ENCODE measurements at places on chromosomes 3 and 15.

- DNase-seq, result no peak
Observed at GRCh38 chr3:58535531-58536500, 1.2 kb downstream of the ACOX2 start.

DNA sequence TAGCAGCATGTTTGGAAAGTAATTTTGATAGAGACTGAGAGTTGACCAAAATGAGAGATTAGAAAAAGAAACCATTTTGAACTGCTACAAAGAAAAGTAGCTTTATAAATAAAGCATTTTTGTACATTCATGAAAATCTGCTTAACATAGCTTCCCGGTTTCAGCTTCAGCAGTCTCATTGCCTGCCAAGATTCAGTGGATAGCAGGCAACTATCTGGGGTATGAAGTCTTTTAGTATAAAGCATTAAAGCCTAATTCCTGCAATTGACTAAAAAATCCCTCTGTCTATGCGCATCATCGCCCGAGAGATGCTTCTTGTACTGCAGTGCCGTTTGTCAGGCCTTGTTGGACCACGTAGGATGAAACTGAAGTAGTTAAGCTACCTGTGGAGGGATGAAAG is 588.4 kb downstream of the NAALADL2 start:
- DNase-seq, result no peak

DNA sequence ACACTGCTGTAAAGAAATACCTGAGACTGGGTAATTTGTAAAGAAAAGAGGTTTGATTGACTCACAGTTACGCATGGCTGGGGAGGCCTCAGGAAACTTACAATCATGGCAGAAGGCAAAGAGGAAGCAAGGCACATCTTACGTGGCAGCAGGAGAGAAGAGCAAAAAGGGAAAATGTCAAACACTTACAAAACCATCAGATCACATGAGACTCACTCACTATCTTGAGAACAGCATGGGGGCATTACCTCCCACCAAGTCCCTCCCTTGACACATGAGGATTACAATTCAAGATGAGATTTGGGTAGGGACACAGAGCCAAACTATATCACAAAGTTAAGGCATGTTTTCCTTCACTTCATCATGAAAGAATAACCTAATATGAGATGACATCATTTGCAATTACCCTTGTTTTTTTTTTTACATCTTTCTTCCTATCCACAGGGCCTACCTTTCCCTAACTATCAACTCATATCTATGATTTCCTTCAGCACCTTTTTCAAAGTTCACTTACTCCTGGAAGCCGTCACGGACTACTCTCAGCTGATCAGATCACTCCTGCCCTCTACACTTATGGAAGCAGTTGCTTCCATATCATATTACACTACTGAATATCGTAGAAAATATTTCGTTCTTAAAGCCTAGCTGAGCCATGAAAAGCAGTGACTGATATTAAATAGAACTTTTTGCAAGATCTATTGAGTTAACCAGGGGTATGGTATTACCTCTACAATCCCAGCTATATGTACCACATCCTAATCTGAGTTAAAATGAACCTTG is 25.5 kb upstream of the ATP8B4 start:
- no peak for DNase-seq

- DNase-seq, result no peak
Observed at GRCh38 chr3:88713233-88713691, 394.2 kb upstream of the EPHA3 start.

DNA sequence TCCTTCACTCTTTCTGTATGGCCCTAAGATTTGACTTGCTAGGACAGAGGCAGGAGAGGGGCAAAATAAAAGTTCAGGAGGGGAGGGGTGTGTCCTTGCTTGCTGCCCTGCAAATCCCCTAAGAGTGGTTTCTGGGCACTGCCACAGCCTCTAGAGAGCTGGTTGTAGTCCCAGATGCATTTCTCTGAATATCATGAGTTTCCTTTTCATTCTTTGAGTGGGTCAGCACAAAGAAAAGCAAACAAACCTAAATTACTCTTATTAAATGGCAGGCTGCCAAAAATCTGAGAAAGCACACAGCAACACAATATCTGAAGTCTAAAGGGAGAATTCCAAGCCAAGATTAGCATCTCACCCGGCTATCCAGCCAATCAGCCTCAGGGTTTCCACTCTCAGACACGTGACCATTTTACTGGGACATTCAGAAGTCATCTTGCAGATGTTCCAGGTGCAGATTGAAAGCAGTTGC is 919.3 kb downstream of the TUSC7 start:
- no peak for DNase-seq

DNA sequence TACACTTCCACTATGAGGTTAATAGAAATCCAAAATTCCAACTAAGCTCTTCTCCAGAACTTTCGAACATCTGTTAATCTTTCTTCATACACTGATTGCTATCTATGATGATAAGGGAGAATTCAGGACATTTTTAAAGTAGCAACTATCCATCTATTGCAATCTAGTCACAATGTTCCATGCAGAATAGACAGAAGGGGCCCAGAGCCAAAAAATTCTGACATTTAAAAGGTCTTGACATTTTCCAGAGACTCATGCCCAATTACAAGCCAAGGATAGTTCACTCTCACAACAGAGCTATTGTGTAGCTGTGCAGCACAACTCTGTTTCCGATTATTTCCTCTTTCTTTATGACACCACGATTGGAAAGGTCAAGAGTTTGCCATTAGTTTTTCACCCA is 999.7 kb upstream of the ALCAM start:
- DNase-seq, result no peak

GRCh38 chr3:39388153-39388552 is 5.0 kb downstream of the SLC25A38 start:
- DNase-seq, result no peak

DNA sequence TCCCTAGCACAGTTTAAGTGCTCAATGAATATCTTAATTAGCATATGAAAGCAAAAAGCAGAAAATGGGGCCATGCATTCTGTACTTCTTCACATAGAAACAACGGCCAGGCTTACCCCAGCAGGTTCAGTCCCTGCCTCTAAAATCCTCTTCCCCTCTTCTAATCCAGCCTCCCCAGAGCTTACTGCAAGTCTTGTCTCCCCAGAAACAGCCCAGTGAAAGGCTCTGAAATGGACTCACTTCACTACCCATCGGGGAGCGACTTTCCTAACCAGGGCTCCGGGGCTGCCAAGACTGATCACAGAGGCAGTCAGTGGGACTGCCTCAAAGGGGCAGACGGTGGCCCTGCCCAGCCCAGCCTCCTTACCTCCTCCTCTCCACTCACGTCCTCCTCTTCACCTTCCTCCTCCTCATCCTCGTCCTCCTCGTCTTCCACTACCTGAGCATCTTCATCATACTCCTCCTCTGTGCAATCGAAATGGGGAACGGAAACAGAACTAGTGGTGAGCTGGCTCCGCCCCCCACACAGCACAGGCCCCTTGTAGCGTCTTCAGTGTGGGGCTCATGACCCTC is 38.0 kb downstream of the ANP32A start:
- no peak for DNase-seq

GRCh38 chr3:184683900-184684560 is 27.8 kb downstream of the MAGEF1 start:
- no peak for DNase-seq

DNA sequence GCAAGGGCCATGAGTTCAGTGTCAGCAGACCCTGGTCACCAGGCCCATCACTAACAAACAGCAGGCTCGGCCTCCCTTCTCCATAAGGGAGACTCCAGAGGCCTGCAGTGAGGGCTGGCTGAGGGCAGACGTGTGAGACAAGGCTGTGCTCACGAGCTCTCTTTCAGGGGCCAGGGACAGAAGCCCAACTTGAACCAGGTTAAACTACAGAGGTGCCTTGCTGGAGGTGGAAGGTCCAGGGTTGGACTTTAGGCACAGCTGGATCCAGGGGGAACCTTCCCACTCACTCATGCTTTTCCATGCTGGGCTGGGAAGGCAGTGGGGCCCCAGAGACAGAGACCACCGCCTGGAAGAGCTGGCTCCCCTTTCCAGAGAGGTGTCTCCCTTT is 19.0 kb downstream of the CFAP100 start:
- DNase-seq, result no peak

DNA sequence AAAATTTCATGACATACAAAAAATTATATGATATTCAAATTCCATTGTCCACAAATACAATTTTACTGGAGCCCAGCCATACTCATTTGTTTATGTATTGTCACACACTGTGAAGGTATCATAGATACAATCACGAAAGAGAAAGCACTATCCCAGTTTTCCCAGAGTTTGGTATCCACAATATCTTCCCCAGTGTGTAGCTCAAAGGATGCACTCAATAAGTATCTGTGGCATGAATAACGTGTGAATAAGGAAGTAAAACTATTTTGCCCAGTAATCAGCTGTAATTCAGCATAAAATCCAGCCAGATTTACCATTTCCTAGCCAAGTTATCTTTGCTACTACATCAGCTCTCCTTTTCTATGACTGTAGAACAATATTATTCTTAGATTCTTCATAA is 131.3 kb upstream of the KCNMB2 start:
- DNase-seq, result no peak

DNA sequence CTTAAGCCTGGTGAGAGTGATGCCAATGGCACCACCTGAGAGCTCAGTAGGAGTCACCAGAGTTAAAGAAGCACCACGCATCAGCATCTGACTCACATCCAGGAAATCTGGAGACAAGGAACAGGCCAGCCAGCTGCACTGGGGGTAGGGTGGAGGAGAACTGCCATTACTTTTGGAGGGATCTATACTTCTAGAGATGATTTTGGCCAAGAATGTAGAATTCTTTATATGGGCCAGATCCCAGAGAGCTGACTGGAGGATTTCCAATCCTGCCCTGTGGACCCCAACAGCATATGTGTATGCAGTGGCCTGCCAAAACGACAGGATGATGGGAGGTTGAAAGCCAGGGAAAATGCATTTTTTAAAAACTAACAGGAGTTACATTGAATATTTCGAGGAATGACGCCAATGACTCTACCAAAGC is 29.8 kb downstream of the CCR3 start:
- DNase-seq, result no peak

GRCh38 chr15:80783260-80783659 is 4.1 kb downstream of the CEMIP start:
- no peak for DNase-seq

DNA sequence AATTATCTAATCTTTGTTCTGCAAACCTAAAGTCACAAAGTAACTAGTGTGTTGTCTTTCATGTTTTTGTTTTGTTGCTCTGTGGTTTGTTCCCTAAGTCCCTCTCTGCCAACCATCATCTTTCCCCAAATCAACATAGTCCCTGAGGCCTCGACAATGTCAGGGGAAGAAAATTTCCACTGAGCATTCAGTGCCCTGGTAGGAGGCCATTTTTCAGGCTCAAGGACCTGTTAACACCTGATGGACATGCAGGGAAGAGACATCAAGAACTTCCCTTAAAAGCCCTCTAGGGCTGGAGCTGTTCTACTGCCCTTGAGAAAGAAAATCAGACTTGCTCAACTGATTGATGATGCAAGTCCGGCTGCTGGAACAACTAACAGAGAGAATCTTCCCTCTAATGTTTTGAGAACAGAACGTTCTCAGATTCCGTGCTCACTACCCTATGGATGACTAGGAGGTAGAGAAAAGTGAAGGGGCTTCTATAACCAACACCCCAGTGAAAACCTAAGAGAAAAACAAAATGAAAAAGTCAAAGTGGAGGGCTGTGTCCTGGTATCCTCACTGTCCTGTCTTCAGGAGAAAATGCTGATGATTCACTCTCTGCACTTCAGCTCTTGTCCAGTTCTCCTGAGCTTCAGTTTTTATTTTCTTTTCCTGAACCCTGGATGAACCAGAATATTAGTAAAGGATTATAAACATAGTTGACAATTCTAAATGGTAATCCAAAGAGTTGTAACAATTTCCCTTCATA is 373.1 kb downstream of the FOXP1 start:
- DNase-seq, result no peak

DNA sequence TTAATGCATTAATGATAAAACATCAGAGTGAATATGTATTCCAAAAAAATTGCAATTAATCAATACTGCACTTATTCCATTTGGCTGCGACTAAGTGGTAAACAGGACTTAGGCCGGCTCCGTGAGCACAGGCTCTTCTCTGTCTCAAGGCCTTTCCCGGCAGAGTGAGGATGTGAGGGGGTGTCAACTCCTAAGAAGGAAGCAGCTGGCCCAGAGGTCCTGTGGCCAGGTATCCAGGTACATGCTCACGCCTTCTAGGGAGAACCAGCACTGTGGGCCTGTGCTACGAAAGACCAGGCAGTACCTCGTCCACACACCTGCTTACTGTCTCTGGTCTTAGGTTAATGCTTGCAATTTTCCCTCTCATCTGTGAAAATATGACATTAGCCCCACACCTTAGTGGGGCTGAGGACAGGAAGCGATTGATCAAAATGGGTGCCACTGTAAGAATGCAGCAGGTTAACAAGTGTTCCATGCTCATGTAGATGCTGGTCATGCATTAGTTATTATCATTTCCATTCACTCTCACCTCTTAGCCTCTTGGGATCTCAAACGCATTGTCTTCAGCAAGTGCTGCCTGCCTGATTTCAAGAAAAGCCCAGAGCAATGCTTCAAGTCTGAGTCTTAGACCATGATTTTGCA is 175.3 kb downstream of the ABHD5 start:
- no peak for DNase-seq

DNA sequence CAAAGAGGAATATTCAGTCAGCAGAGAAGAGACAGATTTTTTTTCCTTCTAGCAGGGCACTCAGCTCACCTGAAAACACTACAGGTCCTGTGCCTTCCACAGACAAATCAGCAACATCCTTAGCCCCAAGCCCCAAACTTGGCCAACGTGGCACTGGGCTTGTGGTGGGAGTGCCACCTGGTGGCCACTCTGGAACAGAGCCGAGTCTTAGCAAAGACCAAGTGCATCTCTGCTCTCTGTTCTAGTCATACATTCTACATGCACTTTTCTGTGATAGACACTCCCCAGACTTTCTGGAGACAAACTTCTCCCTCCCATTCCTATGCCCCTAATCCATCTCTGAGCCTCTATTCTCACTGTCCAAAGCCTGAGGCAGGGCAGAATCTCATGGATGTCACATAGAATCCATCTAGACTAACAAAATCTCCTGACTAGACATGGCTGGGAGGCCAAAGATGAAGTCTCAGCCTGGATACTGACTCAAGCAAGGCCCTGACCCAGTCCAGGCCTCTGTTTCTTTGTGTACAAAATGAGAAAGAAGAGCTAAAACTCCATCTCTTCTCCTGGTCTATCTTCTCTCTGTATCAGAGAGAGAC is 5.1 kb upstream of the SEMA7A start:
- DNase-seq, result peak; percentile 70

- peak; percentile 38 for DNase-seq
Observed at GRCh38 chr15:59917504-59918157, 86.5 kb upstream of the FOXB1 start.

DNA sequence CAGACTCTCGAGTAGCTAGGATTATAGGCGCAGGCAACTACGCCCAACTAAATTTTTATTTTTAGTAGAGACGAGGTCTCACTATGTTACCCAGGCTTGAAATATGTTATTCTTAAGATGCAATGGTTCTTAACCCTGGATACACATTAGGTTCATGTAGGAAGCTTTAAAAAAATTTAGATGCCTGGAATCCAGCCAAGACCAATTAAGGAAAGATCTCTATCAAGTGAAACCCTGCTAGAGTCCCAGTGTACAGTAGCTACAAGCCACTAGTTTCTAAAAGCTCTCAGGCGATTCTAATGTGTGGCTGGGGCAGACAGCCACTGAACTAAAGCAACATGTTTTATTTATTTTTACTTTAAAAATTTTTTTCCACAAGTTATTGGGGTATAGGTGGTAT is 33.2 kb downstream of the TRIM69 start:
- DNase-seq, result no peak

- no peak for DNase-seq
Observed at GRCh38 chr15:56342653-56343052, 22.6 kb upstream of the TEX9 start.
